ENCODE measurements at places on chromosomes 11 and 22. TPM values are rescaled to one million over a fixed set of nuclear protein-coding genes. Genes with fewer than 3 reads are reported as not detected.

Gene ANO9
- 84.0 TPM for total RNA-seq

- no peak for DNase-seq
Observed at GRCh38 chr22:46813816-46814597, 51.6 kb downstream of the TBC1D22A start.

Gene ZNF70
- total RNA-seq, result 1.9 TPM

DNA sequence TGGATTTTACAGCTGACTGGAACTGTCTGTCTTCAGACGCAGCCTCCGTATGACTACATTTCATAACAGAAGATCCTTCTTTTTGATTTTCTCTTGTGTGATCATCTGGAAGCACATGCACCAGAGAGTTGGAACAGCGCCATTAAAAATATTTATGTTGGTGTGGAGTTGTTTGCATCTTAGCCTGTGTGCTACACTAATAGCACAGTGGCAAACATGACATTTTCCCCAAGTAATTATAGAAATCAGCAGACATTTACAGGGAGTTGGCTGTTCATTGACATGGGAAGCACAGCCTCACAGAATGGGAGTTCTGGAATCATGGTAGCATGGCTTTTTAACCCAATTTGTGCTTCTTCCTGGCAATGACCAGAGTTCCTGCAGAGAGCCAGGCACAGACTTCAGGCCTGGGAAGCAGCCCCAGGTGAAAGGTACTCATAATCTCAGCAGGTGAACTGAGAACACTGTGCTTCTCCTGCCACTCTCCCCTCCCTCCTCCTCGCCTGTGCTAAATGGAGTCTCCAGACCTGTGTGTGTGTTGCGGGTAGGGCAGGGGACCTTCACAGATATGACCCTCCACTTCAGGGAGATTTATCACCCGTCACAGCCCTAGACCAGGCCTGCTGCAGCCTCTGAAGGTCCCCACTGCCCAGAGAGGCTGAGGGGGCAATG is 82.8 kb upstream of the PLET1 start:
- no peak for DNase-seq

DNA sequence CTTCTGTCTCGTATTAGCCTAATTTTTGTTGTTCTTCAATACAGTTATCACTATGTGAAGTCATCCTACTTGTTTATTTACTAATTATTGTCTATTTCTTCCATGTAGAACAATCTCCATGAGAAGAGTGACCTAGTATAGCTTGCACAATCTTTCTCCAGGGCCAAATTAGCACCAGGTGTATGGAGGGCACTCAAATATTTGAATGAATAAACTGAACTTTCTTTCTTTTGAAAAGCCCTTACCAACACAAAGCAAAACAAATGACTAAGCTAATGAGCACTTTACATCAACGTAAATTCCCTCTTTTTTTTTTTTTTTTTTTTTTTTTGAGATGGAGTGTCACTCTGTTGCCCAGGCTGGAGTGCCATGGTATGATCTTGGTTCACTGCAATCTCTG is 34.2 kb downstream of the ABTB2 start:
- DNase-seq, result no peak

Gene FOLH1
- not detected for total RNA-seq

- DNase-seq, result no peak
Observed at GRCh38 chr11:3080104-3080503, 22.9 kb upstream of the CARS1 start.

DNA sequence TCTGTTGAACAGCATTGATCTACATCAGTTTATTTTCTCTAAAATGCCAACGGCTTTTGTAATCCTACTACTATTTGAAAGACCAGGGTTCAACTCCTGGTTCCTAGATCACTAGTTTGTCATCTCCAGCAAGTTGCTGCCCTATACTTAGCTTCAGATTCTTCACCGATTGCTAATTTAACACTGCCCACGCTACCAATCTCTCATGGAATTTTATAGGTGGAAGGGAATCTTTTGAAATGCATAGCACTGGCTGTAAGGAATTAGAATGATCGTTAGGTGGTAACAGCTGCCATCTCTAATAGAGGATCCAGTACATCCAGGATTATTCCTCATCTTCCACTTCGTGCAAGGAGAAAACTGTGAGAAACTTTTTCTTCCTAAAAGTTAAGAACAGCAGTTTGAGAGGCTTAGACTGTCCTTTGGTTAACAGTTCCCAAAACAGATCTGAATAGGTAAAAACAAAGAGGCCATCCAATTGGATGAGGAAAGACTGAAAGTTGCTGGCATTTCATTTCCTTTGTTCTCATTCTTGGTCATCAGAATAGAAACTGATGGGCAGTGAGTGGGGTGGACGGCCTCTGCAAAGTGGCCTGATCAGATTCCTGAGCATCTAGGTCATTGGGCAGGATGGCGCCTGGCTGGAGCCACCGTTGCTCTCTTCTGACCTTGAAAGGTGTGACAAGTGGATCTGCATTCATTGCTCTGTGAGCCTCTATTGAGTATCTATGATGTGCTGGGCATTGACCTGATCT is 236.3 kb upstream of the SORL1-AS1 start:
- DNase-seq, result no peak

Gene ART1
- not detected for total RNA-seq

Gene SEZ6L
- total RNA-seq, result not detected

DNA sequence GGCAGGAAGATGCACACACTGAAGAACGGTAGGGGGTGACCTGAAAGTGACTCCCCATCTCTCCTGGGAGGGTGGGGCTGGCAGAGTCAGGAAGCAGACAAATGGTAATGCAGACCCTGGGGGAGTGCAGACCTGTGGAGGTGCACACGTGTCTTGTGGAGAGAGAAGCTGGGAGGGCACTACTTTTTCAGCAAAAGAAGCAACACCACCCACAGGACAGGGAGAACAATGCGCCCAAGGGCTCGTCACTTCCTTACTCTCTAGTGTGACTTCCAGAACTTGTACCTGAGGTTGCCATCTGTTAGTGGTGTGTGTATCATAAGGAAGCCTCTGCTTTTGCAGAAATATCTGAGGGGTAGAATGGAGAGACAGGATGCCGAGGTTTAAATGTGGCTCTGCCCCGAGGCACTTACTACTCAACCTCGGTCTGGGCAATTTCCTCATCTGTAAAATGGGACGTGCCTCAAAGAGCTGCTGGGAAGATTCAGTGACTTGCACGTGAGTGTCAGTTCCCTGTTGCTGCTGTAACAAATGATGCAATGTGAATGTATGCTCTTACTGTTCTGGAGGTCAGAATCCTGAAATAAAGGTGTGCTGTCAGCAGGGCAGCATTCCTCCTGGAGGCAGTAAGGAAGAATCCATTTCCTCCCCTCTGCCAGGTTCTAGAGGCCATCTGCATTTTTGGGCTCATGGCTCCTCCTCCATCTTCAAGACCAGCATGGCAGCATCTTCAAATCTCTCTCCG is 323.4 kb downstream of the SHANK2 start:
- DNase-seq, result no peak

Gene APOL4
- total RNA-seq, result not detected

DNA sequence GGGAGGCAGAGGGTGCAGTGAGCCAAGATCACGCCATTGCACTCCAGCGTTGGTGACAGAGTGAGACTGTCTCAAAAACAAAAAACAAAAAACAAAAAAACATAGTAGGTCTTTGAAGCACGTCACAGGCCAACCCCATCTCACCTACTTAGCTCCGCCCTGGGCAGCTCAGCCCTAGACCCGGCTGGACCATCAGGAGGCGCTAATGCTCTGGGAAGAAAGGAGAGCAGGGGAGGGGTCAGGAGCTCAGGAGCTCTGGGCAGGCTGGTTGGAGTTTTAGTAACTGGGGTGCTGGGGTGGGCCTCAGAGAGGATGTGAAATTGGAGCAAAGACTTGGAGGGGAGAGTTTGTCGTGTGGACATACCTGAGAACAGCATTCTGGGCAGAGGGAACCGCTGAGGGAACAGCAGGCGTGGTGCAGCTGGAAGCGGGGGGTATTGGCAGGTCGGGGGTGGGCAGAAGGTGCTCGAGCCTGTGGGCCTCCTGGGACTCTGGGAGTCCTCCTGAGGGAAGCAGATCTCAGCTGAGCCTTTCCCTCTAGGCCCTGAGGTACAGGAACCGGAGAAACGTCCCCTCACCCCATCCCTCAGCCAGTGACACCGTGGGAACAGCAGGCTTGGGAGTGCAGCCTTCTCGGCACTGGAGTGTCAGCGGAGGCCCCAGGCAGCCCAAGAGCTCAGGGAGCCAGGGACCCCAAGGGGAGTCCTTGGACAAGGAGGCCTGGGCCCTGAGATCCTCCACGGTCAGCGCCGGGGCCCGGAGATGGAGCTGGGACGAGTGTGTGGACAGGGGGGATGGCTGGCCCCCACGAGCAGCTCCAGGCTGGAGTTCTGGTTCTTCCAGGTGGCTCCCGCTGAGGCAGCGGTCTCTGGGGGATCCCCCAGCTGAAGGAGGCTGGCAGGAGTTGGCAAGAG is 2.2 kb upstream of the RPS6KA4 start:
- no peak for DNase-seq

DNA sequence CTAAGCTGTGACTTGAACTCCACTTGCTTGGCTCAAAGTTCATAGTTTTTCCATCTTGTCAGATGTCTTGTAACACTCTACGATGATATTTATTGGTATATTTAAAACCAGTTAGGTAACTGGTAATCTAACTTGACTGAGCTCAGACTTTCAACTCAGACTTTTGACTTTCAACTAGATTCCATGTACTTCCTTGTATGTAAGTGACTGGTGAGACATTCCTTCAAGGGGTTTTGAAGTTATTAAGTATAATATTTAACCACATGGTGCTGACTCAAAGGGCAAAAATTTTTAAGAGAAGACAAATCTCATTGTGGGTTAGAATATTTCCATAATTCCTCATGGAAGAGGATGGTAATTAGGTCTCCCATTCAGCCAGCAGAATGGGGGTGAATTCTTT is 631.3 kb upstream of the ANO5 start:
- no peak for DNase-seq

- DNase-seq, result no peak
Observed at GRCh38 chr22:37932821-37933578, 20.4 kb downstream of the C22orf23 start.

GRCh38 chr11:57597916-57598830 is 688 bp downstream of the SERPING1 start:
- no peak for DNase-seq

DNA sequence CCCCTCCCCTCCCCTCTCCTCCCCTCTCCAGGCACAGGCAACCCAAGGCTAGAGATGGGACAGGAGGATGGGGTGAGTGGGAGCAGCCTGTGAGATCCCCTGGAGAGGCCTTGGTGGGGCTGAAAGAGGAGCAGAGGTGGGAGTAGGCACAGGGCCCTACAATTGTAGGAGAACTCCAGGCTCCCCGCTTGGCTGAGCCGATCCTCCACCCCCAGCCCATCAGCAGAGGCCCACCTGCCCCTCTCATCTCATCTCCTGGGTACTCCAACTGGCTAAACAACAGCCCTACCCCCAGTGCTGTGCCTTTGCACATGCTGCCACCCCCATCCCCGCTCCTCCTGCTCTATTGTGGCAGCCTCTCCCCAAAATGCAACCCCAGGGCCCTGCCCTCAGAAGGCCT is 52.0 kb upstream of the A4GALT start:
- no peak for DNase-seq

DNA sequence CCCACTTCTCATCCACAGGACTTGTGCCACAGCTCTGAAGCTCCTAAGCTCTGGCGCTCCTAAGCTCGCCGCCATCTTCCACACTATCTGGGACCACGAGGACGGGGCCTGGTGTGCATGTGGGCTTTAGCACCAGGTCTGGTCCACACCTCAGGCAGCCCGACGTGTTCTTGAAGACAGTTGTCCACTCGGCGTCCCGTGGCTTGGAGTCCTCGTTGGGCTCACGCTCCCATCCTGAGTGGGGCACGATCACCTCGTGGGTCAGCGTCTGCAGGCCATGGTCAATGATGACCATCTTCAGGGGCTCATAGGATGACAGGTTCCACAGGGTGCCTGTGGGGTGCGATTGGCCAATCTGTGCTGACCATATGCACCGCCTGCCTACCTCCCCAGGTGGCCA is 37.1 kb upstream of the TXNRD2 start:
- DNase-seq, result no peak

DNA sequence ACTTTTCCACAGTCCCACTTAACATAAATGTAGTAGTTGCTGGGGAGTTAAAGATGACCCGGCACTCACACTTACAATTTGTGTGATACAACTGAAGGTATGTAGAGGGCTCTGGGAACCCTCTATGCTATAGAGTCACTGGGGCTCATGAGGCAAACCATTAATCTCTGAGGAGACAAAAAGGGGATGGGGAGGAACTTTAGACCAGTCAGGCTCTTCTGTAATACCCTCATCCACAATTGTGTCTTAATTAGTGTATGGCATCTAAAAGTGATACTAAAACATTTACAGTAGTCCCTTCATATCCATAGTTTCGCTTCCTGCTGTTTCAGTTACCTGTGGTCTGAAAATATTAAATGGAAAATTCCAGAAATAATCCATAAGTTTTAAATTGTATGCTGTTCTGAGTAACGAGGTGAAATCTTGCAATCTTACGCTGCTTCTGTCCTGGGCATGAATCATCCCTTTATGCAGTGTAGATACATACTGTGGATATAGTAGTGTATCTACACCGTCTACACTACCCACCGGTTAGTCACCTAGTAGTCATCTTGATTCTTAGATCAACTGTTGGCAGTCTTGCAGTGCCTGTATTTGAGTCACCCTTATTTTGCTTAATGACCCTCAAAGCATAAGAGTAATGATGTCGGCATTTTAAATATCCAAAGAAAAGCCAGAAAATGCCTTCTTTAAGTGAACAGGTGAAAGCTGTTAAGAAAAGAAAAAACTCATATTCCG is 12.2 kb downstream of the CBL start:
- no peak for DNase-seq

GRCh38 chr11:629237-629583 is 2.2 kb upstream of the SCT start:
- DNase-seq, result no peak

Gene KCNK7
- 11.1 TPM for total RNA-seq
